Smooth muscle cell of trachea (primary cell): ENCODE measurements at places on chromosomes 2 and 18. TPM values are rescaled to one million over a fixed set of nuclear protein-coding genes. Genes with fewer than 3 reads are reported as not detected.

ZNF892 gene
- 6.3 and 7.9 TPM in 2 replicates for total RNA-seq

CYP27A1 gene
- 19.1 and 53.1 TPM in 2 replicates for total RNA-seq

ADGRF3 gene
- not detected in 2 replicates for total RNA-seq

AMER3 gene
- under 0.01 TPM in 1 of 2 replicates, not detected in the other for total RNA-seq

MLPH gene
- 3.1 and 18.0 TPM in 2 replicates for total RNA-seq
